ENCODE measurements at places on chromosomes 6 and 20.

DNA sequence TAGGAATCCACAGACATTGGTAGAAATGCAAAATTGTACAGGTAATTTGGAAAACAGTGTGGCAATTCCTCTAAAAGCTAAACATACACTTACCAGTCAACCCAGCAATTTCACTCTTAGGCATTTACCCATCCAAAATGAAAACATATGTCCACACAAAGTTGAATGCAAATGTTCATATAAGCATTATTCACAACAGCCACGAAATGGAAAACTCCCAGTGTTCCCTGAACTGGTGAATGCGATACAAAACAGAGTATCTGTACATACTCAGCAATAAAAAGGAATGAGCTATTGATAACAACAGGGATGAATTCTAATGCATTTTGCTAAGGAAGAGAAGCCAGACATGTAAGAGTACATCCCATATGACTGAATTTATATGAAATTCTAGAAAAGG lies 32.4 kb upstream of the RAB22A start:
- DNase-seq: no peak

DNA sequence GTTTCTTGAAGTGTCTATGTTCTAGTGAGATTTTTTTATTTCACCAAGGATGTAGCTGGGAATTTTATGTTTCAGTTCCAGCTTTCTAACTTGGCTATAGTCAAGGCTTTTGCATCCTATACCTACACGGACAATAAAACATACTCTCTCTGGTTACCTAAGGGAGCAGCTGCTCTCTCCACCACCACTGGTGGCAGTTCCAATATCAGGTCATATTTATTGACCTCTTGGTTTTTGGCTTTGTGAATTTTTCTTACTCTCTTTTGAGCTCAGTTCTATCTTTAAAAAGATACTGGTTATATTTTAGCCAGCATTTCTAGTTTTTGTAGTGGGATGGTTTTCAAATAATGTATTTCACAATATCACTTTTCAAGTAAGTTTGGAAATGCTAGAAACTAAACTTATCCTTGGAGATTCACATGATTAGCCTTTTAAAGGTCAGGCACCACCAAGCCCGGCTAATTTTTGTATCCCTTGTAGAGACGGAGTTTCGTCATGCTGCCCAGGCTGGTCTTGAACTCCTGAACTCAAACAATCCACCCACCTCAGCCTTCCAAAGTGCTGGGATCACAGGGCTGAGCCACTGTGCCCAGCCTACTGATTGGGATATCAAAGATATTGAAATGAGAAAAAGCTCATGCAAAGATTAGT lies 34.7 kb upstream of the HAO1 start:
- no peak for DNase-seq

GRCh38 chr20:47343007-47343472 lies 13.5 kb downstream of the ZMYND8 start:
- no peak for DNase-seq

DNA sequence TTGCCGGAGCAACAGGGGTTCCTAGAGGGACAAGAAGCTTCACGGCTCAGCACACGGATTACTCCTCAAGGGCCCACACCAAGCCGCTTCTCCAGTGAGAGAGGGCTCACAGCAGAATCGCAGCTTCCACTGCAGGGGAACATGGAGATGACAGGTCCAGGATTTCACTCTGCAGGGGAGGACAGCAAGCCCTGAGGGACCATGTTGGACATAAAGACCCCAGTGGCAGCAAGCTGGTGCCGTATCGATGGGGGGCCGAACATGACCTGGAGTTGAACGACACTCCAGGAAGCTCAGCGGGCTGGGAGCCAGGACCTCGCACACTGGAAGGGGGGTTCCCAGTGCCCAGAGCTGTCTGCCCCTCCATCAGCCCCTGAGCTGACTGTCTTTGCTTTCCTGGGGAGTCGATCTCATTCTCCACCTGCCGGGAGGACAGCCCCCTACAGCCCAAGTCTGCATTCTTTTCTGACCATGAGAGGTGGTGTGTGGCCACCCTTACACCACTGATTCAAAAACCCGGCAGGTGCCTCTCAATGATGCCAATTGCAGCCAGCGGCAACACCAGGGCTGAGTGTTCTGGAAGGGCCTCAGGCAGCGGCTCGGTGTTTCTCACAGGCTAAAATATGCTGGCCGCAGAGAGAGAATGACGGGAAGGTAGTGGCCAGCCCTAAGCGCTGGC lies 194.5 kb upstream of the CDH4 start:
- no peak for DNase-seq

GRCh38 chr20:22425344-22426295 lies 158.8 kb downstream of the FOXA2 start:
- no peak for DNase-seq

GRCh38 chr20:47614703-47615309 lies 113.1 kb downstream of the NCOA3 start:
- no peak for DNase-seq

DNA sequence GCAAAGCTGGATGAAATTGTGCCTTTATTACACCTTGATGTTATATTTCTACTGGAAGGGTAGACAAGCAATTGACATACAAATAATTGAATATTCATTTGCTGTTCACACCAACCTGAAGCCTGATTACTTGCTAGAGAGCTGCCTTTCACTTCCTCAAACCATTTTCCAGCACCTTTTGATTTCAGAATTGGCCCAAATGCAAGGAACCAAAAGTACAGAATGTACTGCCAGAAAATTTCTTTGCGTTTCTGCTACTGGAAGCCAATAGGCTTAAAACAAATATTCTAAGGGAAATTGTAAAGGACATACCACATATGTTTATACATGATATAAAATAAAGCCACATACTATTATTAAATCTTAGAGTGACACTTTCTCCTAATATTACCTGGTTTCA lies 94.5 kb downstream of the RFPL4B start:
- DNase-seq: peak; percentile 85

DNA sequence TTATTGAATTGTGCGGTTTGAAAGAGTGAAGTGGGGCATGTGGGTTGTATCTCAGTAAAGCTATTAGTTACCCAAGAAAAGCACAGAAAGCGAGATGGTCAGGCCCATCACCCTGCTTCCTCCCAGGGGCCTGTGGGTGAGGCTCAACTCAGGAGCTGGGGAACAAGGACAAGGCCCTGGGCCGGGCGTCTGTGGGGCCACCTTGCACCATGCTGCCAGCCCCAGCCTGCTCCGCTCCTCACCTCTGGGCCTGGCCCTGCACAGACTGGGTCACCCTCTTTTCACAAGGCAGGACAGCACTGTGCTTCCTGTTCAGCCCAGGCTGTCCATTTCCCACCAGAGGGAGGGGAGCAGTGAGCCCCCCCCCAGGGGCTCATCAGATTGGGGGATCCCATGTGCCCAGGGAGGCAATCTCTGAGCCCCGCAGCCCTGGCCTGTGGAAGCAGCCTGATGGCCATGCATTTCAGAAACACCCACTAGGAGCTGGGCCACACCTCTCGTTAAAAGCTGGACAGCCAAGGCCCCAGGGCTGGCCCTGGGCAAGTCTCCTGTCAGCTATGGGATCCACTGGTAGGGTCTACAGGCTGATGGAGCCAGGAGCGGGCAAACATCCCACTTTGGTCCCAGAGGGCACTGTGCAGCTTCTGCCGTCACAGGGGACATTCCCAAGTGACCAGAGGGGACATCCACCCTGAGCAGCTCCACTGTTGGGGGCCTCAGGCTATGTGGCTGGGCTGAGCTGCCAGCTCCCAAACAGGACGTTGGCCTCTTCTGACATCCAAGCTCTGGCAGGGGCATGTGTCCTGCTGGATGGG lies 55.9 kb downstream of the YTHDF1 start:
- DNase-seq: no peak

- no peak for DNase-seq
These were observed 242.5 kb upstream of the ZFP64 start for GRCh38 chr20:52434041-52434425.

DNA sequence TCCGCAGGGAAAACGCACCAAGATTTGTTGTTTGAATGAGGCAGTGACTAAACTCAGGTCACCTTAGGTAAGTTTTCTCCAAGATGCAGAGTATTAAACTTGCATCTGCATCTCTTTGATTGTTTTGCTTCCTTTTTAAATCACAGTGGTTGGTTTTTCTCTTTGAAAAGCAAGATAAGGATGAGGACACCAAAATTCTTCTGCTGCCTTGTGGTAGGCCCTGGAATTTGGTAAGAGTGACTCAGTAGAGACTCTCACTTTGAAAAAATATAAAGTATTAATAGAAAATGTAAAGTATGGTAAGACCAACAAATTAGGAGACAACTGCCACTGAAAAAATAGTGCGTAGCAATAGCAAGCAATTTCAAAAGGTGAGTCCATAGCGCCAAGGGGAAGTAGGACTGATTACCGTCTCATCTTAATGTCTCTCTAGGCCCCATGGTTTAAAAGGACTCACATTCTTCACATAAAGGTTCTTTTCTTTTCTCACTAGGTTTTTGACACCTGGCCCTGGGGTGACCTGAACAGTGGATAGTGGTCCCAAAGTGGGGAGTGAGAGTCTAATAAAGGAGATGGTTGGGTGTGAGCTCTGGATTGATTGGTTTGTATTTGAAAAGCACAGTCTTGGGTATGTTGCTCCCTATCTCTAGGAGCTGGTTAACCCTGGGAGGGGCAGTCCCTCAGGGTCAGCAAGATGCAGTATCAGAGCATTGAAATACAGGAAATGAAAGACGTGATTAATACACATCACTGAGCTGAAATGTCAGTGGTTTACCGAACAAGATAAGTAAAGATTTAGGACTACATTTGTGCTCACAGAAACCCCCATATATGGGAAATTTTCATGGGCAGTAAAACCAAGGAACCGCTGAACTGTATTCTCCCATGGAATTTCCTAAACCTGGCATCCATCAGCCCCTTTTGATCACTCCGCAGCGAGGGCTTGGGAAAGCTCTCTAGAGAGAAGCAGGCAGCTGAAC lies 221.2 kb downstream of the SLC24A3 start:
- DNase-seq: no peak

DNA sequence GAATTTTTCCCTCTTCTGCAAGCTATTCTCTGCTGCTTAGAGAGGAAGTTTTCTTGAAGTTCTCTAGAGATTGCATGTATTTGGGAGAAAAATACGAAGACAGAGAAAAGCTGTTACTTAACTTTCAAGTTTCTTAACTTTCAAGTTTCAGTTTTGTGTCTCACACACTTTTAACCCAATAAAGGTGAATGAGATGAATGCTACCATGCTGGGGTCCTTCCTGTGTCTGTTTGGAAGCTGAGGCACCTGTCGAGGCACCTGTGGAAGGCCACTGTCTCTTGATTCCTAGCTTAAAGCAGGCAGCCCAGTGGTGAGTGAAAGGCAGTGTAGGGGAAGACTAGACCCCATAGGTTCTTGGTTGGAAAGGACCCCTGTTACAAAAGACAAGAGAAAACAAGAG lies 372.8 kb upstream of the JARID2 start:
- no peak for DNase-seq

- DNase-seq: no peak
These were observed 104.3 kb downstream of the TRERF1 start for GRCh38 chr6:42347456-42347855.

DNA sequence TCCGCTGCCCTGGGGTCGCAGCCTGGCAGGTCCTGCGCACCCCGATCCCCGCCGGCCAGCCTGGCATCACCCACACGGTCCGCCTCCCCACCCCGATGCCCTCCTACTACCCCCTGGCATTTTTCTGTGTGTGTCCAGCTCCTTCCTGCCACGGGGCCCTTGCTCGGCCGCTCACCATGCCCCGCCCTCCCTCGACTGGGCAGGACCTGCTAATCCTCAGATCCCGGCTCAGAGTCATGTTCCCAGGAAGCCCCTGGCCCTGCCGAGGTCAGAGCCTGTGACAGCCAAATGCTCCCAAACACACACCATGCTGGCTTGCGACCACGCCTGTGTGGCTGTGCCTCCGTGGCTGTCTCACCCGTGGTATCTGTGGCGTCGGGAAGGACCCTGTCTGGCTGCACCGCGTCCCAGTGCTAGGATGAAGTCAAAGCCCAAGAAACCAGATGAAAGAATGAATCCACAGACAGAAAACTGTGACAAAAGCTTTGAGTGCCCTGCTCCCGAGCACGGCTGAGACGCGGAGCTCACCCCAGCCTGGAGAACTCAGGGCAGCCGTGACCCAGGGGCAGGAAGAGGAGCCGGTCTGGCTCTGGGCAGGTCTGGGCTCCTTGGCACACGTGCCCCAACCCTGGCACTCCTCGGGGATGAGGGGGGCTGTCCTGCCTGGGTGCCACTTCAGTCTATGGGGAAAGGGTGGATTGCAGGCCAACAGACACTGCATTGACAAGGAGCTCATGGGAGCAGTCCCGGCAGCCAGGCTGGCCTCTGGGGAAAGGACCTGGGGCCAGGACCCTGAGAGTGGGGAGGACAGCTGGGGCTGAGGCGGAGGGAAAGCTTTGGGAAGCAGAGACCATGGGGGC lies 20.8 kb upstream of the SLCO4A1 start:
- DNase-seq: no peak

- no peak for DNase-seq
These were observed 60.2 kb downstream of the MYH7B start for GRCh38 chr20:35015863-35016193.

GRCh38 chr20:46406986-46407670 lies 713 bp upstream of the ELMO2 start:
- peak; percentile 61 for DNase-seq

DNA sequence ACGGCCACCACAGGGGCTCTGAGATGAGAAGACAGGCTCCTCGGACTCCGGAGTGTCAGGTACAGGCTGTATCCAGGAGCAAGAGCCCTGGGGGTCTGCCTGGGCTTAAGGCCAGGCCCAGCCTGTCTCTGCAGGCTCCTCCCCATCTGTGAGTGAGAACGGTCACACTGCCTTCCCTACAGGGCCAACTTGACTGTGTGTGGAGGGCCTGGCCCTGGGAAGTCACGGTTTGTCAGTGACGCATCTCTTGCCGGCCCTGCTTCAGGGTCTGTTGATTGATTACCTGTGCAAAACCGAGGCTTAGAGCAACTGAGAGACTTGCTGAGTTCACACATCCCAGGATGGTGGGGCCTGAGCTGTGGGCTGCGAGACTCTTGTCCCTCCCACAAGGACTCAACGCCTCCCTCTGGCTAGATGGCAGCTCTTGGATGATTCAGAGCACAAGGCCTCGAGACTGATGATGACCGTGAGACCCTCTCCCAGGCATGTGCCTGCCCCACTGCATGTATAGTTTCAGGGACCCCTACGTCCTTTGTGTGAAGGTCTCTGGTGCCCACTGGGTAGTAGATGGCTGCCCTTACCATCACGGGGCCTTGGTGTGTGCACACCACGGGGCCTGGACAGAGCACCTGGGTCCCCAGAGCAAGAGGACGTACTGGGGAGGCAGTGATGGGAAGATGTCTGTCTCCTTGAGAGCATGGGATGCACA lies 5.9 kb downstream of the RBM38 start:
- DNase-seq: no peak

DNA sequence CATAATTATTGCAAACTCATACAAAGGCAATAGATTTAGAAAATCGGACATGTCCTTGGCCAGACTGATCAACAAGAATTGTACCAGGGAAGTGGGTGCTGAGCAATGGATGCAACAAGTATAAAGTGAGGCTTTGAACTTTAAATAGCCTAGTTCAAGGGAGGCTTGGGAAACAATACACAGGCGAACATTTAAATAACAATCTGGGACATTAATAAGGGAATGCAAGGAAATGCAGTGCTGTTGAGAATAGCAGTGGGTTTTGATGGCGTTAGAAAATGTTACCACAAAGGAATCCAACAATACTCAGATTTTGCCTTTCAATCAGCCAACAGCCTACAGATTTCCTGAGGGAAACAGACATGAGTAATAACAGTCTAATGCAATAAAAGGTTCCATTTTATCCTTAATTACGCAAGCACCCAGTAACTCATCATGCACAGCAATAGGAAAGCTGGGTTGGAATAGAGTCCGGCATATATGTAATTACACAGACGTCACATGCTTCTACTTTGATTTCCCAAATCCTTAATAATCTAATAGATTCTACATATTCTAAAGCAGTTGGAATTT lies 134.6 kb downstream of the PHACTR1 start:
- DNase-seq: no peak

Data from LNCaP clone FGC (cell line).